ENCODE measurements at places on chromosomes 7 and 10.
A peak's percentile ranks its signal among the peaks of the same experiment; 100 is the strongest.

DNA sequence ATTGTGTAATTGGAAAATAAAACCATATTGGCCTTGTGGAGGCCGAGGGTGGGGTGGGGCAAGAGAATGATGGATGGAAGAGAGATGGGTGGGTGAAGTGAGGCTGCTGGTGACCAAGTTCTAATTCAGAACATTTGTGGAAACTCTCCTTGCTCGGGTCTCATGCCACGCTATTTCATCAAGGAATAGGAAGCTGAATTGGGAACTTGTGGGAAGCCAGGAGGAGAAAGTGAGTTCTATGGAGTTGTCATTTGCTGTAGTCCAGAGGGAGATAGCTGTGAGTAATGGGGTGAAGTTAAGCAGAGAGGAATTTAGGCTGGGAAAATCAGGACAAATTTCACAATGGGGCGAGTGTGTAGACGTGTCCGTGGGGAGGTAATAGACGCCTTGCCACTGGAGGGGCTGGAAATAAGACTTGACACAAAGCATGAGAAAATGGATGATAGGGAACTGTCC is 339.2 kb downstream of the LRMDA start:
- no peak for DNase-seq

- DNase-seq, result peak; percentile 76
Observed at GRCh38 chr10:97713339-97713825, at the start of gene MARVELD1. MARVELD1 (plus strand) TSS chr10:97713730; CDS start chr10:97713877, 147 bp downstream.

- DNase-seq, result no peak
Observed at GRCh38 chr10:21340331-21340730, 185.2 kb downstream of the SKIDA1 start.

- DNase-seq, result no peak
Observed at GRCh38 chr7:66642932-66643331, 14.3 kb downstream of the KCTD7 start.

- no peak for DNase-seq
Observed at GRCh38 chr7:55520426-55521140, 51.7 kb downstream of the VOPP1 start.

- DNase-seq, result no peak
Observed at GRCh38 chr10:88205842-88206446, 342.5 kb downstream of the PTEN start.

DNA sequence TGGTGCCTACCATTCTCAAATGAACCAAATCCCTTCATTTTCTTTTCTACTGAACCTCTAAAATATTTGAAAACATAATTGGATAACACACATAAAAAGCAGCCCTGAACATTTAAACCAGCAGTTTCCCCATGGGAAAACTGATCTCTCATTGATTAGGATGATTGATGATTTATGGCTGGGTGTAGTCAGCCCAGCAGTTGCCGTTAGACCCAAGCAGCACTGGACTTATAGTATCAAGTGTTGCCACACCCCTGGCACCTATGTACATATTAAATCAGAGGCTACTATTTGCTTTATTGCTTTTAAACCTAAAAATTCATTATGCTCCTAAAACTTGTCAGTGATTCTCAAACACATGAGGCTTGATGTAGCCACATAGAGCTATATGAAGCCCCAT is 20.2 kb upstream of the SLC25A13 start:
- no peak for DNase-seq

DNA sequence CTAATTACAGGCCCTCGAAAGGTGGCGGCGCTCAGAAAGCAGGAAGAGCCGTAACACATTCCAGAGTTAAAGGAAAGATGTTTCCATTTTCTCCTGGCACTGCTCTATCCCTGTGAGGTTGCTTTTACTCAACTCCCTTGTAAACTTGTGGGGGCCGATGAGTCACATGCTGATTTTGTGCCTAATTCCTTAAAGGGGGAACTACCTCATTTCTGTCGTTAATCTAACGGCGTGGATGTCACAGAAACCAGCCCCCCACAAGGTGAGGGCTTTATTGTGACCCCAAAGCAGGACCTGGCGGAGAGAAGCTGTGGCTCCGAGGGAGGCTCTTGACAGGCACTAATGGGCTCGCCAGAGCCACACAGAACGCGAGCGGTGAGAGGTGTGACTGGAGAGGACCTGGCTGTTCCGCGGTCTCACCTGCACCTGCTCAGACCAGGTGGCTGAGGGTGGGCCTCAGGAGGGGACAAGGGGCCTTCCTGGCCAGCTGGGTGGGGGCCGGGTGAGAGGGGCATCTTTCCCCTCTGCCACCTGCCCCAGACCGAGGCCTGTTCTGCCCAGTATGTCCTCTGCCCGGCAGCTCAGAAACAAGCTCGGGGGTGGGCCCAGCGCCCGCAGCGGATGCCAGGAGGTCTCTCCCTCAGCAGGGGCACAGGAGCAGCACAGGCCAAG is 50.9 kb downstream of the CALML3 start:
- no peak for DNase-seq

GRCh38 chr10:132148261-132149251 is 38.2 kb upstream of the DPYSL4 start:
- no peak for DNase-seq

- no peak for DNase-seq
Observed at GRCh38 chr7:41416208-41416595, 286.7 kb downstream of the INHBA start.

DNA sequence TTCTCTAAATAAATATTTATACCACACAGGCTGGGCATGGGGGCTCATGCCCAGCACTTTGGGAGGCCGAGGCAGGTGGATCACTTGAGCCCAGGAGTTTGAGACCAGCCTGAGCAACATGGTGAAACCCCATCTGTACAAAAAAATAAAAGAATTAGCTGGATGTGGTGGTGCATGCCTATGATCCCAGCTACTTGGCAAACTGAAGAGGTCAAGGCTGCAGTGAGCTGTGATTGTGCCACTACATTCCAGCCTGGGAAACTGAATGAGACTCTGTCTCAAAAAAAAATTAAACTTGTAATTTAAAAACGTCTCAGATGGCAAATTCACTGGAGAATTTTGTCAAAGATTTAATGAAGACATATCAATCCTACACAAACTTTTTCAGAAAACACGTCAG is 277.6 kb upstream of the BMPER start:
- DNase-seq, result no peak

DNA sequence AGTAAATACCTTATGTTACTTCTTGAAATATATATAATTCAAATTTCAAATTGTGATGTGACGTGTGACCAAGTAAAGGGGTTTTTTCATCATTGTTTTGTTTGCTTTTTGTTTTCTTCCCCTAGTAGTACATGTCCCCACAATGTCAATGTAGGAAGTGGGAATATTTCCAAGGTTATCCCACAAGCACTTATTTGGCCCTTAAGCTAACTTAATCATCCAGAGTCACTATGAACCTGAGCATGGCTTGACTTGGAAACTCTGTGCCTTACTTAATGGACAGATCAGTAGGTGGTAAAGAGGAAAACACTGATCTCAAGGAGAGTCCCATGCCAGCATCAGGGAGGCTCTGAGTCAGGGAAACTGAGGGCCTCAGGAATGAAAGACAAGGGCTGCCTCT is 569.3 kb upstream of the IGFBP3 start:
- DNase-seq, result no peak

DNA sequence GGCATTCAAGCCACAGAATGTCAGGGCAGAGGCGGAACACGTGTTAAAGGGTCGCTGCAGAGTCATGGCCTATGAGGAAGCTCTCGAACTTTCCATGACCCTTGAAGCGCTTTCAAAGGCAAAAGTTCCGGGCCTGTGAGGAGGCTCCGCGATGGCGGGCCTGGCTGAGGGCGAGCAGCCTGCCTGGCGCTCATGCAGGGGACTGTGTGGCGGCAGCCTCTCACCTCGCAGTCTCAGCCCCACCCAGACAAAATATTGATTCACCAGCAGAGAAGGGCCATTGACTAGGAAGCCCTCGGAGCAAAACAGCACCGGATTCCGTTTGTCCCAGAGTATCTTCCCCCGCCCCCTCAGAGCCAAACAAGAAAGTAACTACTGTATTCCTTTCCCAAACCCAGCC is 12.8 kb upstream of the CNNM1 start:
- no peak for DNase-seq

GRCh38 chr10:7802606-7803005 is 14.6 kb downstream of the ATP5F1C start:
- no peak for DNase-seq

Measured in A549 (cell line).